Stimulated activated CD8-positive, alpha-beta memory T cell treated with anti-CD3 and anti-CD28 coated beads, Interleukin-4, amount 100 ng/mL, for 24 hours (primary cell): ENCODE measurements at places on chromosomes 13 and 19.
A peak's percentile ranks its signal among the peaks of the same experiment; 100 is the strongest.

DNA sequence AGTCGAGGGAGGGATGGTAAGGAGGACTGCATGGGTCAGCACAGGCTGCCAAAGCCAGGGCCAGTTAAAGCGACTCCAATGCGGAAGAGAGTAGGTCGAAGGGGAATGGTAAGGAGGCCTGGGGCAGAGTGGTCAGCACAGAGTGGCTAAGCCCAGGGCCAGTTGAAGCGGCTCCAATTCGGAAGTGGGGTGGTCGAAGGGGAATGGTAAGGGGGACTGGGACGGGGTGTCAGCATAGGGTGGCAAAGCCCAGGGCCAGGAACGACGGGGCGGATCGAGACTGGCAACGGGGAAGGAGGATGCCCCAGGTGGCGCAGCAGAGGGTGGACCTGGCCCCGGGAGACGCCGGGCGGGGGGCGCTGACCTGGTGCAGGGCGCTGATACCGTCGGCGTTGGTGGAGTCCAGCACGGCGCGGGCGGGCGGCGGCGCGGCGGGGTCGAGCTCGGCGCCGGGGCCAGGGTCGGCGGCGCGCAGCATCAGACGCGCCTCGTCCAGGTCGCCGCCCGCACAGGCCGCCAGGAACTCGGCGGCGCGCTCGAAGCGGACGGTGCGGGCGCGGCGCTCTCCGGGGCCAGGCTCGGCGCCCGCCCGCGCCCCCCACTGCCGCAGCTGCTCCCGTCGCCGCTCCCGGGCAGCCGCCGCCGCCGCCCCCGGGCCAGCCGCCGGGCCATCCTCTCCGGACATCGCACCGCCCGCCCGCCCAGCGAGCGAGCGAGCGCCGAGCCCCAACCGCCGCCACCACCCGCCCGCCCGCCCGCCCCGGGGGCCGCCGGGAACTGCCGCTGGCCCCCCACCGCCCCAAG is at the start of gene PPP1R12C:
Gene PPP1R12C, minus strand, starts transcription at position 779 of the 804 bp plus-strand sequence. Its CDS starts 94 bp downstream, at position 685.
- DNase-seq: no peak

DNA sequence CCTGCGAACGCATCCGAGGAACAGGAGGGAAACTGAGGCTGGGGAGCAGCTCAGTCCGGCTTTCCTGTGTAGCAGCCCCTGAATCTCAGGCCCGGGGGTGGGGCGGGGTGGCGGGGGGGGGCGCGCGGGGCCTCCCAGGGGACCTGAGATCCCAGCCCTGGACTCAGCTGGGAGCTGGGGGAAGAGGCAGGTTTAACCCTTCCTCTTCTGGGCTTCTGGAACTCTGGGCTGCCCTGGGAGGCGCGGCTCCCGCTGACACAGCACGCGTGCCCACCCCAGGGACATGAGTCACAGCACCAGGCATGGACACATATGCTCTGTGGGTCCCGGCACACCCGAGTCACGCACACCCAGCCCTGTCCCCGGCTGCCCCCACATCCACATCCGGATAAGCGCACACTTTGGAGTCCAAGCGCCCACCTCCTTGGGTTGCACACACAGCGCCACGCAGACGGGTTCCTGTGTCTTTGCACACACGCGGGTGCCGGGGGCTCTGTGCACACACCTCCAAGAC is 3.5 kb upstream of the CIRBP start:
- DNase-seq: no peak

- no peak for DNase-seq
Observed at GRCh38 chr13:53012707-53013106, 15.9 kb upstream of the OLFM4 start.

- DNase-seq: no peak
Observed at GRCh38 chr13:103716718-103717117, 650.5 kb upstream of the SLC10A2 start.

DNA sequence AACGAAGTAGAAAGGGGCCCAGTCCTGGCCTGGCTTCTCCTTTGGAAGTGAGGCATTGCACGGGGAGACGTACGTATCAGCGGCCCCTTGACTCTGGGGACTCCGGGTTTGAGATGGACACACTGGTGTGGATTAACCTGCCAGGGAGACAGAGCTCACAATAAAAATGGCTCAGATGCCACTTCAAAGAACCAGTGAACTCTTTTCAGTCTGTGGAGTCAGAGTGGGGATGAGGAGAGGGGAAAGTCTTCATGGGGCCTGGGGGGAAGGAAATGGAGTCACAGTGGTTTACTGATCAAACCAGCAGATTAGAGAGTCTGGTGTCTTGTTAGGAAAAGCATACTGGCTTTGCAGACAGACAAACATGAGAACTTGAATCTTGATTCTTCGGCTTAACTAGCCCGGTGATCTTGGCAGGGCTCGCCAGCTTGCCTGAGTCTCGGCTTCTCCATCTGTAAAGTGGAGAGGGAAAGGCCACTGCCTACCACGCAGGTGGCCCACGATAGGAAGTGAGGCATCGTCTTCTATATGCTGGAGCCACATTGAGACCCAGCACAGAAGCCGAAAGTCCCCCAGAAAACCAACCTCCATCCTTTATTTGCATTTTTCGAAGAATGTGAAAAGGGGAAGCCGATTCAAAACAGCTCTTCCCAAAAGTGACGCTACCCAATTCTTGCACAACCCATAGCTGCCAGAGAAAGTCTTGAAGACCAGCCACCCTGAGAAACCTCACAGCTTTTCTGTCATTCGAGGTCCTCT is at the start of gene FFAR1:
Gene FFAR1, plus strand, starts transcription at position 732 of the 759 bp plus-strand sequence. CDS start 3,650 bp downstream, outside the sequence.
- DNase-seq: peak; percentile 22

GRCh38 chr19:7658219-7658686 is 10.6 kb upstream of the RETN start:
- no peak for DNase-seq

DNA sequence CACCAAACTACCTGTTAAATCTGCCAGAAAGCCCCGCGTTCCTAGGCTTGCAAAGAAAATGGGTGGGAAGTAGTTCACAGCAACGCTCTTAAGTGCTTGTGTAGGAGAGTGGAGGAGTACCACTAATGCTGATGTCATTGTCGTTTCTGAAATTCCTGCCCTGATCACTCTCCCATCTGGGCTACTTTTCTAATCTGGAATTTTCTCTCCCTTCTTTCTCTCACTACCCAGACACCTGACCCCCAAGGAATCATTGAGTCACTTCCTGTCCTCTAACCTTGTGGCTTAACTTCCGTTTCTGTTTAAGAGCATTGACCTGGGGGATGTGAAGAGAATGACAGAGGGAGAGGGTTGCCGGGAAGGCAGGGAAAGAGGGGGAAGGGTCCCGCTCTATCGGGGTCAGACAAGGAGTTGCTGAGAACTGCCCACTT is 98.7 kb downstream of the STARD13 start:
- DNase-seq: no peak

- DNase-seq: no peak
Observed at GRCh38 chr13:110683203-110683883, 22.6 kb downstream of the CARS2 start.

GRCh38 chr13:32142956-32143375 is 111.4 kb downstream of the FRY start:
- no peak for DNase-seq

DNA sequence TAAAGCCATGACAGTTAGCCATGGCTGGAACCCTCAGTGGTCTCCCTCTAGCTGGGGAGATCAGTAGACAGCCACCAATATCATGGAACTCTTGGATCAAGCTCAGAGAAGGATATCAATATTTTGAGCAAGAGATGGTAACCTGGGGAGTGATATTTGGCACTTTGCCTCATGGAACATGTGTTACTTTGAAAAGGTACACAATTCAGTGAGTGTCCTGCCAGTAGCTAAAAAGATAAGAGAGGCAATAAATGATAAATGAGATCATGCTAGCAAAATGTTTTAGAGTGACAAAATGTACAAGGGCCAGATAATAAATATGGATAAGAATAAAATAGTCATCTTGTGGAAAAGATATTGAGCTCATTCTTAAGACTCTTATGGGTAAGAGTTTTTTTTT is 1618.7 kb downstream of the OLFM4 start:
- no peak for DNase-seq

GRCh38 chr13:20142023-20142926 is 18.6 kb downstream of the GJA3 start:
- no peak for DNase-seq

GRCh38 chr19:50897612-50898011 is 13.6 kb downstream of the KLK4 start:
- no peak for DNase-seq

GRCh38 chr13:25136880-25137787 is 35.0 kb downstream of the AMER2 start:
- DNase-seq: no peak
